H9 (cell line): ENCODE measurements at places on chromosomes 12 and 14.

DNA sequence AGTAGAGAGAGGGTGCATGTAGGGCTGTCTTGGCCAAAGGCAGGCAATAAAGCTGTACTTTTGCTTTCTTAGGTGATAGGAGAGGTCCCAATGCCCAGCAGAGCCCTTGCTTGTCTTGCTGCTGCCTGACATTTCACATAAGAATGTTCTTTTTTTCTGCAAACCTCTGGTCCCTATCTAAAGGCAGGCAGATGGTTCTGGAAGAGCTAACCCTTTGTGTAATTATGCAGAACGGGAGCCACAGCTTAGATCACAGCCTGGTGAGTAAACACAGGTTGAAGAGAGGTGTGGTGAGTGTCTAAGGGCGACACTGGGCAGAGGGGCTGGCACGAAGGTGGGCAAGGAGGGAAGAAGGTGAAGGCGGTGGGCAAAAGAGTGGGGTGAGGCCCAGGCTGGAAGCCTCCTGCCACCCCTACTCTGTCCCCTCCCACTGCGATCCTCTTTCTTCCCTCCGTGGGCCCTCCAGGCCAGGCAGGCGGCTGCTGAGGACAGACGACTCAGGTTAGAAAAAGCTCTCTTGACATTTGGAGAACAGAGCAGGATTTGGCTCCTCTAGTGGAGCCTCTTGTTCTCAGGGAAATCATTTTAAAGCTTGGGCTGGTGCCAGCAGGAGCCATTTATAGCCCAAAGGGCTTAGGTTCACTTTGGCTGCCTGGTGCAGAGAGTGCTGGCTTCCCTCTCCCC lies 42.8 kb downstream of the PRMT8 start:
- DNase-seq: peak; percentile 29

- DNase-seq: no peak
These were observed 28.0 kb upstream of the GXYLT1 start for GRCh38 chr12:42172441-42173210.

DNA sequence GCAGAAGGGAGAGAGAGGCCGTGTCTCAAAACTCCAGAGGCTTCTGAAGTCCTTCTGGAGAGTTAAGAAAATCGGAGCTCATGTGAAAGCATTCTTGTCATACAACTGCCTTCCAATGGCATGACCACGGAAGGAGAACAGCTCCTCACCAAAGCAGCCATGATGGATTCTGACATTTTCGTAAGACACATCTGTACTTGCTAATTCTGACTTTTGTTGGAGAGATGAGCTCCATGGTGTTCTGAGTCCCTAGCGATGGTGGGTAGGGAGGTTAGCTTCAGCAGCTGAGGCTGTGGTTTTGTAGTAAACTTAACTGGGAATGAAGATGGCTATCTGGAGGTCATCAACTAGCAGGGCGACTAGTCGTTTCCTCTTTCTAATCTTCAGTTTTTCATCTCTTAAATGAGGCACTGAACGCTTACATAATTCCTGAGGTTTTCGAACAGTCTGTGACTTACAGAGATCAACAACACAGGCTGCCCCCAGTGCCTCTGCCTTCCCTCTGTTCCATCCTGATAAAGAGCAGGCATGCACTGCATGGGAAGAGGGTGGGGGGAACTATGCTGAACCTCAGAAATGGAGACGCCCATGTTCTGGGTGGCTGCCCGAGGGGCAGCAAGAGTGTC lies 28.6 kb upstream of the DICER1 start:
- DNase-seq: no peak

DNA sequence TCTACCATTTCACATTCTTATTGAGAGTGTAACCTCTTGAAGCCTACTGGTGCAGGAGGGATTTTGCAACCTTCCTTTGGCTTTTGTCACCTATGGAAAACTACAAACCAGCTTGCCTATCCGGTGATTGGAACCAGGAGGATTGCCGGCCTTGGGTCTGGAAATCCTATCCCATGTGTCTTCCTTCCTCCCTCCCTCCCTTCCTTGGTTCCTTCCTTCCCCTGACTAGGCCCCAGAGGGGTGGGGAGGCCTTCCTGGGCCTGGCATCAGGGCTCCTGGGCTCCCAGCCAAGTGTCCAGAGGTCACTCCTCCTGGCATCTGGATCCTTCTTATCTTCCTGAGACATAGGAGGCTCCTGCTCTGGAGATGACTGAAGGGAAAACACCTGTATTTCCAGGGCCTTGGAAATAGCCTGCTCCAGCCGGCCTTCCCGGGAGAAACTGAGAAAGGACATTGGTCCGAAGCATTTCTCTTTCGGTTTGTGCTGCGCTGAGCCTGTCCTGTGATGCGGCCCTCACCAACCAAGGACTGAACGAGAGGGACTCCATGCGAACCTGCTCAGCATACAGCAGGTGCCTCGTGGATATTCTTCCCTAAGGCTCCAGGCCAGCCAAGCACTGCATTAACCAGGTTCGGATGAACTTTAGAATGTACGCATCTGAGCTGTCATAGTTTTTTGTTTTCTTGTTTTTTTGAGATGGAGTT lies 43.4 kb downstream of the PSMA6 start:
- DNase-seq: no peak

DNA sequence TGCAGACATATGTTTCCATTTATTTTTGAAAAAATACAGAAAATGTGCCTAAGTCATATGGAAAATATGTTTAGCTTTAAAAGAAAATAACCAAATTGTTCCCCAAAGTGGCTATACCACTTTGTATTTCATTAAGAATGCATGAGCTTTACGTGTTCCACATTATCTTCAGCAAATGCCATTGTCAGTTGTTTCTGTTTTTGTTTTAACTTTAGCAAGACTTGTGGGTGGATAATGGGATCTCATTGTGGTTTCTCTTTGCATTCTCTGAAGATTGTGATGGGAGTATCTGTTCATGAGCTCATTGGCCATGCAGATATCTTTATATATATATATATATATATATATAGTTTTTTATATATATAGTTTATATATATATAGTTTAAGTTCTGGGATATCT lies 181.5 kb downstream of the CCER1 start:
- no peak for DNase-seq

DNA sequence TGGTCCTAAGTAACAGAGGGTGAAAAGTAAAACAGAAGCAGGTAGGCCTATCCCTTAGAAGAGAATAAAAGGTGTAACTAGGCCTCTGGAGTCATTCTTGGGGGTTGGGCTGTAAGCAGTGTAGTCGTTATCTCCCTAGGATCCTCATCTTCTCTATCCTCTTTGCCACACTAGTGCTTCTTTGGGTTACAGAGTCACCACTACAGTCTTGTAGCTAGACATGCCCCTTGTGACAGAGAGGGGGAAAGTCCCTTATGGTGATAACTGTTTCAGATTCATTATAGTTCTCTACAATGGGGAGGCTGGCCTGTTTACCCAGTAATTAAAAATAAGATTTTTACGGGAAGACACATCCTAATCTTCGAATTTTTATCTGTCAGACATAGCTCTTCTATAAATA lies 16.4 kb upstream of the SRP54 start:
- no peak for DNase-seq
